CD4-positive, alpha-beta T cell treated with Interleukin-2 at 100 ng/mL for 4 hours (primary cell): ENCODE measurements at places on chromosomes 5 and 9.

- no peak for DNase-seq
Observed at GRCh38 chr5:36659411-36659810, 53.0 kb downstream of the SLC1A3 start.

GRCh38 chr9:110821064-110821463 lies 152.5 kb downstream of the MUSK start:
- DNase-seq = no peak

GRCh38 chr5:169296419-169297143 lies 4.4 kb downstream of the SLIT3 start:
- no peak for DNase-seq

DNA sequence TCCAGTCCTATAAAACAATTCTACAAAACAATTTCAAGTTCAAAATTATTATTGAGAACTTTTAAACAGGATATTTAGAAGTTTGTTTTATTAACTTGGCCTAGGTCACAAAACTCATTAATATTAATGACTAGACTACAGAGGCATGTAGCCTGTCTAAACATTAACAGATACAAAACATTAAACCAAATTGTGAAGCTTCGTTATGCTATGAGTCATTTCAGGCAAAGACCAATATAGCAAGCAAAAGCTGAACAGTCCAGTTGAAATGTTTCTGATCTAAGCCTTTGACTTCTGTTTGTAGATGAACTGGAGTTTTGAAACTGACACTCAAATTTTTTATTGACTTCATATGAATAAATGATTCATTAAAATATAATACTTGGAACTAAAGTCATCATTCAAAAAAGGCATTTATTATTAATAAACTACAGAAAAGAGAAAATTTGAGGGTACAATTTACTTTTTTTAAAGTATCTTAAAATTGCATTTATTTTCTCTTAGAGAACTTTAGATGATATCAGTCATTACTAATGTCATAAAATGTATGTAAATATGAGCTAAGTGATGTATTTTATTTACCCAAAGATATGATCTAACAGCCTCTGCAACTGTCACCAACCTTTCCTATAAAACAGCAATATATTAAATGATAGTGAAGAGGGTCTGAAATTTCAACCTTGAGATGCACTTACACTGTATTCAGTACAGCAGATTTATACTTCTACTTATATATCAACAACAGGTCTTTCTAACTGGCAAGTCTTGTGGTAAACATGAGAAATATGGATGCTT lies 188.8 kb downstream of the COMMD10 start:
- DNase-seq = no peak

DNA sequence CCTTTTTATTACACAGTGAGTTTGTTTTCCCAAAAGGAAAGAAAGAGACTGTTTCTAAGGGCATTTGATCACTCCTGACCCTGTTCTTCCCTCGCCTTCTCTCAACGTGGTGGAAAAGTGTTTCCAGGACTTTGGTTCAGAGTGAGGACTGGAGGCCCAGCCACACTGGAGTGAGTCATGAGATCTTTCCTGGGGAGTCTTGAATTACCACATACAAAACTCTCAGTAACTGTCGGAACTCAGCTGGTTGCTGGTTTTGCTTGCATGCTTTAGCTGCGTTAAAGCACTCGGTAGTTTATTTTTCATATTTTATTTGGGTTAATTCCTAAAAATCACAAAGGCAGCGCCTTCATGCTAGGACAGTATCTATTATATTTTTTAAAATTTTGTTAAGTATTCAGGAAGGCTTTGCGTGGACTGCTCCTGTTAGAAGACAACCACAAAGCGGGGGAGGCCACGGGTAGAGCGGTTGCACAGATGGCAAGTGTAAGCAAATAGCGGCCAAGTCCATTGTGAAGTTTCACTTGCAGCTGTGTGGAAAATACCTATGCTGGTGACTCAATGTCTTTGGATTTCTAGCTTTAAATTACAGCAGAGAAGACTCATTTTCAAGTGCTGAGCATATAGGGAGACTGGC lies 77.7 kb downstream of the ARSB start:
- no peak for DNase-seq

DNA sequence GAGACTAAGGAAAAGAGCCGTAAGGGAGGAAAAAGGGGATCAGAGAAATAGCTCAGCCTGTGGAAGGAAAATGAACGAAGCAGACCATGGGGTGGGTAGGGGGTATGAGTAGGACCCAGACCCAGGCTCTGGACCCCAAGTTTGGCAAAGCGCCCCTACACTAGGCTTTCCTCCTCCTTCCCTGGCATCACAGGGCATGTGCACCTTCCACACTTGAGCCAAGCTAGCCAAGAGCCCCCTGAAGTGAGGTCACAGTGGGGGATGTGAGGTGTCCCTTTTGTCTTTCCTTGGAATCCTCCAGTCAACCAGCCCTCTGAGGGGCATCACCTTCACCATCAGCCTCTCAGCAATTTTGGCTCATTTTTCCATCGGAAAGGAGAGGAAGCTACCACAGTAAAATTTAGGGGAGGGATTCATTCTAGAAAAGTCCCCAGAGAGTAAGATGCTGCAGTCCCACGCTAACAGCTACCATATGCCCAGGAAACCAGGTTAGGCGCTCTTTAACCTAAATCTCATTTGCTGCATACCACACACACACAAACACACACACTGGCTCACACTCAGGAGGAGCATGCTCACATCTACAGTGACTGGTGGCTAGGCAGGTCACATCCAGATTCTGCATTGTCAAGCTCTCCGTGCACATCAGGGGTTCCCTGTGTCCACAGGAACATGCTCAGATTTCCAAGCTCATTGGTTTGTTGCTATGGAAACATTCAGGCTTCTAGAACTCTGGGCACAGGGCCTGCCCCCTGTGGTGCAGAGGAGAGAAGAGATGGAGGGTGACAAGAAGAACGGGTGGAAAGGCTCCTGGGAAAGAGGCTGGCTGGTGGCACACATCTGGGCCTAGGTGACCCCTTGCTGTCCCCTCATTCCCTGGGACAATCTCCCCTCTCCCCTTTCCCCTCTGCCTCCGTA lies 9.9 kb downstream of the REEP2 start:
- DNase-seq = no peak

DNA sequence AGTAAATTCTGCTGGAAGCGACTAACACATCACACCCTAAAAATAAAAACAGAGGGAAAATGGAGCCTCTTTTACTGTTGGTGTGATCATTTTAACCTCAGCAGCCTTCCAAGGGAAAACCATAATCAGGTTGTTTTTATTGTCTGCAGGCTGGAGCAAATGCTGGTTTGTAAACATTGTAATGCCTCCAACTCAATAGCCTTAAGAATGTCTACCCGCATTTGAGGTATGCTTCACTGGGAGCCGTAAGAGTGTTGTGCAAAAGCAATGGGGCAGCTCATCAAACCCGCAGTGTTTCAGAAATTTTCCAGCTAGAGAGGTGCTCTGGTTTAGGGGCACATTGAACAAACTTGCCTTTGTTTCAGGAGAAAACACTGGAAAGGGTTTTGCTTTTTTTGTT lies 17.0 kb downstream of the NIM1K start:
- no peak for DNase-seq

DNA sequence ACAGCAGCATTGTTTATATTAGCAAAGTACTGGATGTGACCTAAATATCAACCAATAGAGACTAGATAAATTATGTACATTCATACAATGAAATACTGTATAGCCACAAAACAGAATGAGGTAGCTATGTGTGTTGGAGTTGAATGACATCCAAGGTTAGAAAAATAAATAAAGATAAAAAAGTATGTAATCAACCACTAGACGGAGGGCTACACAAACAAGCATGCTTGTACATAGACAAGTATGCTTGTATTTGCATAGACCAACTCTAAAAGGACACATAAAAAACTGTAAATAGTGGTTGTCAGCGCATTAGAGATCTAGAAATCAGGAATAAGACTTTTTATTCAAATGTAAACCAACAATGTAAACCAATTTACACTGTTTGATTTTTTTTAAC lies 3.0 kb downstream of the FEM1C start:
- DNase-seq = no peak

- DNase-seq = no peak
Observed at GRCh38 chr9:130137641-130138081, 34.5 kb upstream of the NCS1 start.

DNA sequence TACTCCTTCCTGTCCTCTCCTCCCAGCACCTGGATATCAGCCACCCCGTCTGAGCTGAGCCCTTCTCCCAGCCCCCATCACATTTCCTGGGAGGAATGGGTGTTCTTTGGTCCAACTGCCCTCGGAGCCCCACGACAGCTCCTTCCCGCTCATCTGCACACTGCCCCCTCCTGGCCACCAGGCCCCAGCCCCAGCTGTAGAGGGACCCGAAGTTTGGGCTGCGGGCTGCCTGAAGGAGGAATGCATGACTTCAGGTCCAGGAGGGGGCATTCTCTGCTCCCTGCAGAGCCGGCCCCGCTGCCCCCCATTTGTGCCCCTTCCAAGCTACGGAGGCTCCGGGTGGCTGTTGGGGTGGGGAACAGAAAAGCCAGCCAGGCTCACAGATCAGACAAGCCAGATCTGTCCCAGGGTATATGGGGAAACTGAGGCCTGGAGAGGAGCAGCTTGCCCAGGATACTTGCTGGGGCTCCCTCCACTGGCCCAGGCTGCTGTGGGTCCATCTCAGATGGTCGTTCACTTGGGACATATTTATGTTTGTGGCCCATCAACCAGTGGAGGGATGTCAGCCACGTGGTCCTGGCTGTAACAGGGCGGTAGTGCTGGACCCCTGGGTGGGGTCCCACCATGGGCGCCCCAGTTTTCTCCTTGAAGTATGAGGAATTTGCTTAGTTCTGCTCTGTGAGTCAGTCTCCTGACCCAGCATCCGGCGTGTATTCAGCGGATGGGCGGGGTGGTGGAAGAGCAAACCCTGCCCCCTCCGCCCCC lies 33.1 kb downstream of the DAB2IP start:
- DNase-seq = no peak
